ENCODE measurements at places on chromosomes 12 and 14. TPM values are rescaled to one million over a fixed set of nuclear protein-coding genes. Genes with fewer than 3 reads are reported as not detected.

The ERP27 gene
- not detected for total RNA-seq

The PRR13 gene
- 26.2 TPM for total RNA-seq

The CRADD gene
- total RNA-seq: 15.4 TPM

The SLC4A8 gene
- 7.2 TPM for total RNA-seq

The NPFF gene
- total RNA-seq: not detected

The ULK1 gene
- total RNA-seq: 14.2 TPM

The SERPINA1 gene
- 0.22 TPM for total RNA-seq

The CLEC1A gene
- total RNA-seq: not detected

The SERPINA6 gene
- total RNA-seq: not detected

The NR4A1 gene
- total RNA-seq: 3.9 TPM

The PMCH gene
- not detected for total RNA-seq

The TRIM9 gene
- 0.62 TPM for total RNA-seq

The TAS2R20 gene
- total RNA-seq: 5.8 TPM

The TMEM229B gene
- 0.33 TPM for total RNA-seq

The FGF23 gene
- total RNA-seq: not detected

The RILPL1 gene
- total RNA-seq: 12.4 TPM

The ESPL1 gene
- total RNA-seq: 4.2 TPM

The GLIPR1L2 gene
- 0.25 TPM for total RNA-seq

The FOXM1 gene
- total RNA-seq: 14.3 TPM

The NPC2 gene
- 312 TPM for total RNA-seq

The EXD2 gene
- total RNA-seq: 23.1 TPM

The C12orf50 gene
- total RNA-seq: not detected

The PTPRR gene
- total RNA-seq: 2.2 TPM

The C12orf60 gene
- total RNA-seq: 0.50 TPM

The KRT4 gene
- under 0.01 TPM for total RNA-seq

The PPP1R1A gene
- total RNA-seq: not detected

The GALNT8 gene
- total RNA-seq: under 0.01 TPM

The C14orf39 gene
- total RNA-seq: not detected

The ZFHX2 gene
- total RNA-seq: 0.62 TPM

The PAX9 gene
- under 0.01 TPM for total RNA-seq

The TGFB3 gene
- 8.0 TPM for total RNA-seq

The AHSA1 gene
- total RNA-seq: 121 TPM

The NUBPL gene
- total RNA-seq: 14.9 TPM

The MBIP gene
- 12.2 TPM for total RNA-seq

The VDR gene
- total RNA-seq: 2.7 TPM

The FSCB gene
- 0.12 TPM for total RNA-seq

The RND1 gene
- total RNA-seq: 0.12 TPM

The NTN4 gene
- 8.5 TPM for total RNA-seq

The RBP5 gene
- 0.12 TPM for total RNA-seq

The DENND5B gene
- 7.9 TPM for total RNA-seq

The MYRFL gene
- total RNA-seq: not detected

Data from uterine smooth muscle cell (primary cell).